Stimulated activated naive CD8-positive, alpha-beta T cell treated with anti-CD3 and anti-CD28 coated beads, Interleukin-15, Interleukin-2, amounts not matched to agents 100 U/mL and 50 U/mL, for 24 hours (primary cell): ENCODE measurements at places on chromosomes 2 and 18.
A peak's percentile ranks its signal among the peaks of the same experiment; 100 is the strongest.

GRCh38 chr2:153770359-153770991 is 101.2 kb upstream of the GALNT13 start:
- no peak for DNase-seq

- DNase-seq = no peak
These were observed 73.6 kb downstream of the EN1 start for GRCh38 chr2:118773826-118774225.

- DNase-seq = no peak
These were observed 235.2 kb upstream of the KLHL29 start for GRCh38 chr2:23149777-23150176.

DNA sequence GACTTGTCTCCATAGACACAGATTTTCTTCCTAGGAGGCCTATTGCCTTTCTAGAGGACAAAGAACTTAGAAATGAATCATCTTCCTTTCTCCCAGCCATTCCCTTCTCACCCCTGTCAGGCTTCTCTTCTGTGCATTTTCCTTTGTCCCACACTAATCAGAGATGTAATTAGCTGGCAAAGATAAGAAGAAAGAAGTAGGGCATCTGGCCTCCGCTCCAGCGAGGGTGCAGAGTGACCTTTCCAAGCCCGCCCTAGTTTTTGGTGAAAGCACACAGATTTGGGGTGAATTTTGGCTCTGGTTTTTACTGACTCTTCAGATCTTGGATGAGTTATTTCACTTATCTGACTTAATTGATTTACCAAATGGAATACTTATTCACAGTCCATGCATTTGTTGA is 626.5 kb downstream of the ZEB2 start:
- no peak for DNase-seq

- no peak for DNase-seq
These were observed 323.5 kb downstream of the AFF3 start for GRCh38 chr2:99818842-99819241.

DNA sequence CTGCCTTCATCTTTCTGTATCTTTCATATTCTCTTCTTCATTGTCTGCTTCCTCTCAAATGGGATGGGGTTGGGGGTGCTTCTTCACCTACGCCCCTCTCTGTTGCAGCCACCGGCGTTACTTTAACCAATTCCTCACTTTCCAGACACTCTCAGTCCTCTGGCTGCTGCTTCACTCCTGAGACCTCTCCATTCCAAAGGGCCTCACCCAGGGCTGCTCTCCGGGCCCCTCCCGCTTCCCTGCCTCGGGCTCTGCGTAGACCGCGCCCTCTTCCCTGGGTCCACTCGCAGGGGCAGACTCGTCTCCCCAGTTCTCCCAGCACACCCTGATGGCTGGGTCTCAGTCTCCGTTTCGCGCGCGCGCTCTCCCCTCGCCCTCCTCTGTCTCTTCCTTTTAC is 926 bp downstream of the SERPINB8 start:
- no peak for DNase-seq

GRCh38 chr2:109373791-109374547 is 239.8 kb downstream of the SEPTIN10 start:
- no peak for DNase-seq

DNA sequence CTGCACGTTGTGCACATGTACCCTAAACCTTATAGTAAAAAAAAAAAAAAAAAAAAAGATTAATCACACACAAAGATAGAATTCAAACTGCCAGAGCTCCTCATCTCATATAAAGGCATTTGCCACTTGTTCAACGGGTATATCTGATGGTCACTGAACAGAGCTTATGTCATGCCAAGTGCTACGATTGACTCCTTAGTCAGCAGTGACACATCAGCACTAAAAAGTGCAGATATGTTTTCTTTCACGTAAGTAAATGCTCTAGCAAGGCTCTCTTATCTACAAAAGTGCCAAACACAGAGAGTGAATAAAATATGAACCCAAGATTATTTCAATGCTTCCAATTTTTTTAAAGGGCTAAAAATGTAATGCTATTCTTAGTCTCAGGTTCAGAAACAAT is 1.1 kb downstream of the LMAN1 start:
- no peak for DNase-seq

DNA sequence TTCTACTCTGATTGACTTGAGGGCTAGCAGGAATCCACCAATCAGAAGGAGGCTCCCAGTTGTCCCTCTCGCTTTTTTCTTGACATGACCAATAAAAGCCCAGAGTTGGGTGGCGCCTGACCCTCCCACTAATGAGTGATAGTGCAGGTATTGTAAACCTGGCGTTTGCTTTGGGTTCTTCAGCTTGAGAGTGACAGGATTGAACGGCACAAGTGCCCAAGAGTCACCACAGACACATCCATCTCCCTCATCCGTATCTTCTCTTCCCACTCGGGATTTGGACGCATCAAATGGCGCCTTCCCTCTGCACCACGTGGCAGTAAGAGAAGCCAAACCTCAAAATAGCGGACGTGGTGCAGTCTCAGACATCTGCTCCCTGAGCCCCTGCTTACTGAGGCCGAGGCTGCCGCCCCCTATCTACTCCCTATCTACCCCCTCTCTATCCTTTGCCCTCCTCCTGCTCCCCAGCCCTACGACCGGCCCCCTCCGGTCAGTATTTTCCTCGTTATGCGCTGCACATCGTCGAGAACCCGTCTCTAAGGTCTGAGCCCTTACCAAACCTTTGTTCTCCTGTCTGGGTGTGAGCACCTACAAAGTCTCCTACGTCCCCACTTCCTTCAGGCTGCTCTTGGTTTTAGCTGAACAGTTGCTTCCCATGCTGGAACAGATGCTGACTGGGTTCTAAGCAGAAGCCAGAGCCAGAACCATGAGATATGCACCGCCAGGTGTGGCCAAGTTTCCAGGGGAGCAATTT is 881 bp upstream of the FAM161A start:
- peak; percentile 84 for DNase-seq
